ENCODE measurements at places on chromosomes 1 and 21.

DNA sequence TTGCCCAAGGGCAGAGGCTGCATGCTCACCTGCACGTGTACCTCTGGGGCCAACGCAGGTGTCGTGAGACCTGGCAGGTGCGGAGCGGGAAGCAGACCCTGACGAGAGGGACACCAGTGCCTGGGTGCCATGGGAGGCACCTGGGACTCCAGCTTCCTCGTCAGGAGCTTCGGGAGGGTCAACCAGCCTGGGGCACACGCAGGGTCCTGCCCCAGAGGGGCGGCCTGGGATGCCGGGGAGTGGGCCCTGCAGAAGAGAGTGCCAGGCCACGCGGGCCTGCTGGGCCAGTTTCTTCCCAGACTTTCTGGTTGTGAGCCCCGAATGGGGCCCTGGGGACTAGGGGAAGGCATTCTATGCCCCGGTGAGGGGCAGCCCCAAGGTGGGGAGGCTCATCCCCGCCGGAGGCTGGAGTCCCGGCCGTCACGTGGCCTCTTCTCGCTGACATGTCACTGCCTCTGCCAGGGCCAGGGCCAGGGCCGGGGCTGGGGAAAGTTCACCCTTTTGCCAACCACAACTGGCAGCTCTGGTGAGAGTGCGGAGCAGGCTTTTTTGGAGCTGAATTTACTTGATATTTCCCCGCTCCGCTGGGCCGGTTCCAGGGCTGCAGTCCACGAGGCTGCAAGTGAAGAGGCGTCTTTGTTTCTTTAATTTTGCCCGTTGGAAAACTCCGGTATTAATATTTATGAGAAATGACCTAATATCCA is 38.5 kb upstream of the ACTRT2 start:
- DNase-seq, result no peak

DNA sequence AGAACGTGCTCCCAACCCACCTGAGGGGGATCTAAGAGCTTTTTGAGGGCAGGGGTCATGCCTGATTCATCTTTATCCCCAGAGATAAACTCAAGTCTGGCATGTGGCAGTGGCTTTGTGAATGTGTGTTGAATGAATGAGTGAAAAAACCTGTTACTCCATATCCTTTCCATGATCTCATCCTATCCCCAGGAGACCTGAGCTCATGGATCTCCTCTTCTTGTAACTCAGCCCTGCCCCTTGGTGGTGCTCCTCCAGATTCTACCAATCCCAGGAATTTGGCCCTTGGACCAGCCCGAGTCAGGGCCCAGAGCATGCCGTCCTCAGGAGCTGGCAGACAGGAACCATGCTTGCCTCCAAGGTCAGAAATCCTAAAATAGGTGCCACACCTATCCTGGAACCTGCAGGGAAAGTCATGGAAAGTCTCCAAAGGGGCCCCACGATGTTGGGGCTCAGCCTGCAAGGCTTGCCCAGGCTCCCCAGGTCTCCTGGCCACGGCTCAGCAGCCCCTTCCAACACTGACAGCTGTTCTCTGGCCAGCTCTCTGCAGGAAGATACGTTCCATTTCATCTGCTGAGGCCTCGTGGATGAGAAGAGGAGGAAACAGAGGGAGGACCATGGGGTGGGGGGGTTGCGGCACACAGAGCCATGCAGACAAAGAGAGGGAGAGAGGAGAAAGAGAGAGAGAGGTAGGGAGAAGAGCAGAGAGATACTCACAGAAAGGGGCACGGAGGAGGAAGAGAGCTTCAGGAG is 214.6 kb downstream of the TRABD2B start:
- no peak for DNase-seq

DNA sequence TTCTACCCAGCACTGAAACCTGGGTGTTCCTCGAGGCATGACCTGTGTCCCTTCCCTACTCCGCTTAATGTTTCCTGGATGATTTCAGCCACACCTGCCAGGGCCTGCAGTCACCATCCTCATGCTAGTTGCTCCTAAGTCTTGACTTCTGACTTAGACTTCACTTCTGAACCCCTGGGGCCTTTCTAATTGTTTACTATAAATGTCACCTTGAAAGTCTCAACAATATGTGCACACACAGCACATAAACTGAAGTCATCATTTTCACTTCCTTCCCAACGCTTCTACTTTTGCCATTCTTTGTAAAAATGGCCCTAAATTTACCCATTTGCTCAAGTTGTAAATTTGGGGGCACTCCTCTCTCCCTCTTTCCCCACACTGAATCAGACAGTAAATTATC is 141.1 kb downstream of the DYRK1A start:
- DNase-seq, result no peak

DNA sequence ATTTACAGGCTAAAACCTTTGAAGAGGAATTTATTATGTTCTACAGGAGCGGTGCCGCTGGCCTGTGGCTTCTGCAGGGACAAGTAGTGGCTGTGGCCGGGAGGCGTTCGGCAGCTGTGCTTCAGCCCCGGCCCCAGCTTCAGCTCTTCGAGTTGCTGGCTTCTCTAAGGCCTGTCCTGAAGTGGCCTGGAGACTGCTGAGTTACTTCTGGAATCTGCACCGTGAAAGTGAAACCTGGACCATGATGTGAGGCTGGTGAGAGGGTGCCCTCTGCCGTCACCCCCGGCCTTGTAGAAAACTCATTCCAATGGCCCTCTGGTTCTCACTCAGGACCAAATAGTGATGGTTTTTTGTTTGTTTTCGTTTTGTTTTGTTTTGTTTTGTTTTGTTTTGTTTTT is 48.1 kb downstream of the PRKCZ start:
- DNase-seq, result no peak

GRCh38 chr1:170623171-170623570 is 40.8 kb upstream of the PRRX1 start:
- DNase-seq, result no peak

Data from epithelial cell of proximal tubule (primary cell).